ENCODE measurements at places on chromosomes 1 and 21.

- DNase-seq: no peak
Observed at GRCh38 chr21:44392916-44393315, 39.5 kb downstream of the TRPM2 start.

DNA sequence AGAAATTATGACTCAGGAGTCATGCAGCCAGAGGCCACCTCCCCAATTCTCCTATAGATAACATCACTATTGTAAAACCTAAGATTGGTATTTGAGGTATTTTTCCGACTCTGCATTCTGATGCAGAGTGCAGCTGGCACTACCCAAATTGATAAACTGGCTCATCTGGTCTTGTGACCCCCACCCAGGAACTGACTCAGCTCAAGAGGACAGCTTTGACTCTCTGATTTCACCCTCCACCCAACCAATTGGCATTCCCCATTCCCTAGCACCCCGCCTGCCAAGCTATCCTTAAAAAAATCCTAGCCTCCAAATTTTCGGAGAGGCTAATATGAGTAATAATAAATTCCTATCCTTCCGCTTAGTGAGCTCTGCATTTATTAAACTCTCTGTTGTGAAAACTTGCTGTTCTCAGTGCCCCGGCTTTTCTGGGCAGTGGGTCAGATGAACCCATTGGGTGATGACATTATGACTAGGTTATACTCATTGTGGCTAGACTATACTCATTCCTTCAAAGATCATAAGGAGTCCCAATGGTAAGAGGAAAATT is 39.4 kb upstream of the EPS15 start:
- no peak for DNase-seq

DNA sequence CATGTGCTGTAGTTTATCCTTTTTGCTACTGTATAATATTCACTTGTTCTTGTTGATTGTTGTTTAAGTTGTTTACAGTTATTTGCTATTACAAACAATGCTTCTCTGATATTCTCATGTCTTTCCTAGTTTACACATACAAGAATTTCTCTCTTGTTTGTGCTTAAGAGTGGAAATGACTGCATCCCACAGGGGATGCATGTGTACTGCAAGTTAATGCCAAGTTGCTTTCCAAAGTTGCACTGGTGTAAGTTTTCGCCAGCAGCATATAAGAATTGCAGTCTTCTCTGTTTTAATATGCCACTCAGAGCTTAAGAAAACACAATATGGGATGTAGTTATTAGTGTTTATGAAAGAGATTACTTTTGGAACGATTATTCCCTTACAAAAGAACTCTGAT is 97.7 kb downstream of the NEK7 start:
- DNase-seq: no peak

- DNase-seq: no peak
Observed at GRCh38 chr1:199982606-199983005, 44.9 kb upstream of the NR5A2 start.

DNA sequence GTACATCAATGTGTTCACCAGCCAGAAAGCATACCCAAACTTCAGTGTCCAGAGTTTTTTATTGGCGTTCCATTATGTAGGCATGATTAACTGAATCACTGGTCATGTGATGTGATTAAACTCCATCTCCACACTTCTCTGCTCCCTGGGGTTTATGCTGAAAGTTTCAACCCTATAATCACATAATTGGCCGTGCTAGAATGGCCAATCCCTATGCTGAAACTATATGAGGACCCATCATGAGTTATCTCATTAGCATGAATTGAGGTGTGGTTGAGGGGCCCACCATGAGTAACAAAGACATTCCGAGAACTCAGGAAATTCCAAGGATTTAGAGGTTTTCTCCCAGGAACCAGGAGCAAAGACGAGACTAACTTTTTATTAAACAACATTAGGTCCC is 31.8 kb upstream of the FBXO28 start:
- DNase-seq: no peak

DNA sequence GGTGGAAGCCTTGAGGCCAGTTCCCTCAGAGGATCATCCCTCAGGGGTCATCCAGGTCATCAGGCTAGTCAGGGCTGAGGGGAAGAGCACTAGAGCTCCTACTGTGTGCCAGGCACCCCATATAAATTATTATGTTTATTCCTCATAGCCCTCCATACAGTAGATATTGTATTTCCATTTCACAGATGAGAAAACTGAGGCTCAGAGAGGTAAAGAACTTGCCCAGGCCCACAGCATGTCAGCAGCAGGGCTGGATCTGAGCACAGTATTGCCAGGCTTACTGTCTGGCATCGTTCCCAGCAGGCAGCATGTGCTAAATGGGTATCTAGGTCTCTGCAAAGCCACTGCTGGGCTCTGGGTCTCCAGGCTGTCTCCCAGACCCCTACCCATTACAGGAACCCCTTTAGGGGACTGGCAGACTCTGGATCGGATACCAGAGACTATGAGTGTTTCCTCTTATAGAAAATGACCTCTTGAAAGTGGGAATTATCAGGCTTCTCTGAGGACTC is 153.3 kb downstream of the PTPRU start:
- no peak for DNase-seq

- no peak for DNase-seq
Observed at GRCh38 chr1:184930645-184931044, 43.7 kb downstream of the NIBAN1 start.

- DNase-seq: no peak
Observed at GRCh38 chr1:110254604-110255391, 44.7 kb downstream of the KCNC4 start.

GRCh38 chr1:200369131-200369530 is 40.7 kb downstream of the ZNF281 start:
- no peak for DNase-seq

- no peak for DNase-seq
Observed at GRCh38 chr1:56295949-56296929, 283.1 kb downstream of the PLPP3 start.

GRCh38 chr1:147771226-147772125 is 11.1 kb upstream of the GJA5 start:
- no peak for DNase-seq

DNA sequence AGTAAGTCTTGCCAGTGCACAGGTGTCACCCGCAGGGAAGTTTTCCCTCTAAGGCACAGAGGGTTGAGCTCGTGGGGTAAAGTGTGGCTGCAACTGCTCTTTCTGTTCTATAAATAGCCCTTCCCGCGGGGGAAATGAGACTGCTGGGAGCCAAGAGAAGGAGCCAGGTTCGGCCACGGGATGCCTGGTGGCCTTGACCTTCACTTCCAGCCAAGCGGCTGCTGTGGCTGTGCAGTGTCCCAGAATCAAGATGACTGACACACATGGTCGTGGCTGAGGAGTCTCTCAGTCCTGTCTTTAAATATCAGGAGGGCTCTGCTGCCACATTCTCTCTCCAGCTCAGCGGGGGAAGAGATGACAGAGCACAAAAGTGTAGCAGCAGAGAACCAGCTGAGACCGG is 154.1 kb upstream of the VAMP3 start:
- DNase-seq: no peak

DNA sequence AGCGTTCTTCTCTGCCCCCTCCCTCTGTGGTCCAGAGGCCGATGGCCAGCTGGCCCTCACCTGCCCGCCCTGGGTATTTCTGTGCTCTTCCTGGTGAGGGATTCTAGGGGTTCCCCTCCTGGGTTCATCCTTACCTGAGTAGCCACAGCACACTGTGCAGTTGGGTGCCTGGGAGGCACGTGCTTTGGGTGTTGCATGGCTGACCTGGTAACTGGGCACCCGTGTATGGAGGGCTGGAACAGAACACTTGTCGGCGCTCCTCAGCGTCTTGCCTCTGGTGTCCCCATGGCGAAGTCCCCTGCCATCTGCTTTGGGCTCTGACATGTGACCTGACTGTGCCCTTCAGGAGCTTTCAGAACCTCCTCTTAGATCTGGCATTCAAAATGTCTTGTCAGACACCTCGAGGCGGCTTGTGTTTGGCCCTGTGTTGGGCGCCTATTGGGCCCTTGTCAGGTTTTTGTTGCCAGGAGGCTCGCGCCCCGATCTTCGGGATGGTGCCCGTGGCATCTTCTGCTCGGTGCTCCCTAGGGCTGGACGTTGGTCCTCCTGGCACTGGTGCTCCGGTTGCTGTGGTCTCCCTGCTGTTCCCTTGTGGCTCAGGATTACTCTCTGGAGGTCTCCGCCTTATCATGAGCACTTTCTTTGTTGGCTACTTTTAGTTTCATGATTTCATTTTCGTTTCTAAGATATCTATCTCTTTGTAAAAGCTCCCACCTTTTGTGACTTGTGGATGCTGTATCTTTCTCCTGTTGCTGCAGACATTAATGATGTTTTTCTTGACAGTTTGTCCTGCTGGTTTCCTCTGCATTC is 28.5 kb downstream of the SKI start:
- no peak for DNase-seq

GRCh38 chr1:147171399-147172167 is 687 bp downstream of the PRKAB2 start:
- no peak for DNase-seq

- peak; percentile 35 for DNase-seq
Observed at GRCh38 chr21:36915696-36916245, 50.7 kb downstream of the HLCS start.

DNA sequence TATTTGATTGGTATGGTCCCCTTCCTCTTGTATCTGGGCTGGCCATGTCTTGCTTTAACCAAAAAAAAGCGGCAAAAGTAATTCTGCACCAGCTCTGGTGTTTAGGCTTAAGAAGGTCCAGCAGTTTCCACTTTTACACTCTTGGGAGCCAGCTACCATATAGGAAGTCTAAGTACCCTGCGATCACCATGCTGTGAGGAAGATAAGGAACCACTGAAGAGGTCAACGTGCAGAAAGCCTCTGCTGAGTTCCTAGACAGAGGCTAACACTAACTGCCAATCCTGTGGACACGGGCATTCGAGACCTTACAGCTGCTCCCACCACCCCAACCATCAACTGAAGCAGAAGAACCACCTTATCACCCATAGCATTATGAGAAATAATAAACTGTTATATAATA is 331.4 kb downstream of the VAV3 start:
- DNase-seq: no peak
